Bronchial smooth muscle cell (primary cell): ENCODE measurements at places on chromosomes 6 and 20. TPM values are rescaled to one million over a fixed set of nuclear protein-coding genes. Genes with fewer than 3 reads are reported as not detected.

The PACRG gene
- total RNA-seq: 0.16 and 0.17 TPM in 2 replicates

The FUT9 gene
- not detected in 2 replicates for total RNA-seq

The ENPP4 gene
- under 0.01 and 0.16 TPM in 2 replicates for total RNA-seq

The SYNE1 gene
- total RNA-seq: 87.5 and 98.6 TPM in 2 replicates

The PRDM13 gene
- not detected in 2 replicates for total RNA-seq

The PNLDC1 gene
- total RNA-seq: 2.0 TPM in 1 of 2 replicates, not detected in the other

The NR2E1 gene
- not detected in 2 replicates for total RNA-seq

The WFDC6 gene
- total RNA-seq: not detected in 2 replicates

The PGC gene
- not detected in 2 replicates for total RNA-seq

The NNAT gene
- 0.26 and 0.47 TPM in 2 replicates for total RNA-seq
